Stimulated activated CD8-positive, alpha-beta memory T cell treated with anti-CD3 and anti-CD28 coated beads, Interleukin-15, amount 100 ng/mL, for 24 hours (primary cell): ENCODE measurements at places on chromosomes 11 and 22.

DNA sequence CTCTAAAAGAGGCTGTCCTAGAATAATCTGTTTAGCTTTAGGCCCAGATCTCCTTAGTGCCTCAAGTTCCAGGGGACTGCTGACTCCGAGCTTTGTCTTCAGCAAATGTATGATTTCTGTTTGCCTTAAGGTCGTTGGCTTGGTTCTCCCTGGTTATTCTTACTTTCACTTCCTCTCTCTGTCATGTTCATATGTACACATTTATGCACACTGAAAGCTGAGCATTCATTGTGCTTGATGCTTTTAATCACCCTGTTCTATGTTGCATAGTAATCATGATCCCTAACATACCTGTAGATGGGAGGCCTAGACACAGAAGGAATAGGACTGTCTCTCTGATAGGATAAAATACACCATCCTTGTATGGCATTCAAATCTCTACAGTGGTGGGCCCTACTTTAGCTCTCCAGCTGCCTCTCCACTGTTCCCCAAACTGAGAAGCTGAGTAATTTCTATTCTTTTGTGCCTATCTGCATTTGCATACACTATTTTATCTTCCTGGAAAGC is 7.2 kb downstream of the PPFIBP2 start:
- DNase-seq, result no peak

DNA sequence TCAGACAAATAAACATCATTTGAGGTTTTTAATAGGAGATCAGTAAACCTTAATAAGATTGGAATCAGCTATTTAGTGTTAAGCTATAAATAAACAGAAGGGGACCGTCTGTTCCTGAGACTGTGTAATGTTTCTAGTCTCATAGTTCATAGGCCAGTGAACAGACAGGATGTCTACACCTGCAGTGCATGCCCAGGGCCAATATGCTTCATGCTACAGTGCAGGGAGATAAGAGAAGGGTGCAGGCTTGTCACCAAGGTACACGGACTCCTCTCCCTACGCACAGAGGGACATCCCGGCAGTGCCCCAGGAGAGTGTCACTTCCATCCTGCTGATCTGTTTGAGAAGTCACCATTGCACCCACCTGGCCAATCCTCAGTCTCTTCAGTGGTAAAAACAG is 148.6 kb downstream of the OPCML start:
- DNase-seq, result no peak

GRCh38 chr11:4643076-4643475 is 706 bp upstream of the OR51E1 start:
- DNase-seq, result no peak

- no peak for DNase-seq
These were observed 35.3 kb downstream of the ZNRF3 start for GRCh38 chr22:28918550-28919271.

- no peak for DNase-seq
These were observed 2.5 kb upstream of the CAPRIN1 start for GRCh38 chr11:34049028-34049427.

DNA sequence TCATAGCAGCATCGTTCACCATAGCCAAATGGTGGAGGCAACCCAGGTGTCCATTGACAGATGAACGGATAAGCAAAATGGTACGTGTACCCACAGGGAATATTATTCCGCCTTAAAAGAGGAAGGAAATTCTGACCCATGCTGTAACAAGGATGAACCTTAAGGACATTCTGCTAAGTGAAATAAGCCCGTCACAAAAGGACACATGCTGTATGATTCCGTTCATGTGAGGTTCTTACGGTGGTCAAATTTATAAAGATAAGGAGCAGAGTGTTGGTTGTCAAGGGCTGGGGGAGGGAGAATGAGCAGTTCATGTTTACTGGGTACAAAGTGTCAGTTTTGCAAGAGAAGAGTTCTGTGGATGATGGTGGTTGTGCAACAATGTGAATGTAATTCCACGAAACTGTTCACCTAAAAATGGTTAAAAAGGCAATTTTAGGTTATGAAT is 26.3 kb downstream of the APOL1 start:
- no peak for DNase-seq

- no peak for DNase-seq
These were observed 283.8 kb downstream of the BRD1 start for GRCh38 chr22:49543876-49544275.

DNA sequence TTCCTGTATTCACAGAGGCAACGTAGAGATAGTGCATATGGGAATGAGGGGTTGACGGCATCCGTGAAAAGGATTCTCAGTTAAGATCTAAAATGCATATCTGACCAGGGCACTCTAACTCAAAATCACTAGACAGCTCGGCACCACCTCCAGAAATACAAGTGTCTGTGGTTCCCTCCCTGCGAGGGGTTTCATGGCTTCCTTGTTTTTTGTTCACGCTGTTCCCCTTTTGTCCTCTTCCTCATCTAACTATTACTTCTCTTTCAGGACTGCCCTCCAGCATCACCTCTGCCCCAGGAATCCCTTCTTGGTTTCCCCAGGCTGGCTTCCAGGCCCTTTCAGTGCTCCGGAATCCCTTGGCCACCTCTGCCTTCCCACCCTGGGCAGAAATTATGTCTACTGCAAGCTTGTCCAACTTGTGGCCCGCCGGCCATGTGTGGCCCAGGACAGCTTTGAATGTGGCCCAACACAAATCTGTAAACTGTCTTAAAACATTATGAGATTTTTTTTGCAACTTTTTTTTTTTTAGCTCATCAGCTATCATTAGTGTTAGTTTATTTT is 159.9 kb downstream of the FBXO7 start:
- DNase-seq, result no peak

DNA sequence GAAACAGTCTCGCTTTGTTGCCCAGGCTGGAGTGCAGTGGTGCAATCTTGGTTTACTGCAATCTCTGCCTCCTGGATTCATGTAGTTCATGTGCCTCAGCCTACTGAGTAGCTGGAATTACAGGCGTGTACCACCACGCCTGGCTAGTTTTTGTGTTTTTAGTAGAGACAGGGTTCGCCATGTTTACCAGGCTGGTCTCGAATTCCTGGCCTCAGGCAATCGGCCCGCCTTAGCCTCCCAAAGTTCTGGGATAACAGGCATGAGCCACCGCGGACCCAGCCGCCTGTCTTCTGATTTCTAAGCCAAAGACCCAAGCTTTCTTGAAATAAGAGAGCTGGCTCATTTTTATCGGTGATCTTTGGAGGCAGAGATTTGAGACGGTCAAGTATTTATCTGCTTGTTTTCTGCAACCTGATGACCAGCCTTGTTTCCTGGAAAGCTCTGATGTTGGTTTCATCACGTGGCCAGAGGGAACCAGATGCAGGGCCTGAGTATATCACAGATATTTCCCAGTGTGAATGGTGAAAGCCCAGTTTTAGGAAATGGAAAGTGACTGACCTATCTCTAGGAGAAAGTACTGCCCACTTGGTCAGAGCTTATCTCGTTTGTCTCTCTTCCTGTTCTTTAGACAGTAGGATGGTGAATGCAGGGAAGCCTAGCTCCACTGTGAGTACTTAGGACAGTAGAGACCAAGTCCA is 5.7 kb upstream of the SIDT2 start:
- DNase-seq, result no peak

DNA sequence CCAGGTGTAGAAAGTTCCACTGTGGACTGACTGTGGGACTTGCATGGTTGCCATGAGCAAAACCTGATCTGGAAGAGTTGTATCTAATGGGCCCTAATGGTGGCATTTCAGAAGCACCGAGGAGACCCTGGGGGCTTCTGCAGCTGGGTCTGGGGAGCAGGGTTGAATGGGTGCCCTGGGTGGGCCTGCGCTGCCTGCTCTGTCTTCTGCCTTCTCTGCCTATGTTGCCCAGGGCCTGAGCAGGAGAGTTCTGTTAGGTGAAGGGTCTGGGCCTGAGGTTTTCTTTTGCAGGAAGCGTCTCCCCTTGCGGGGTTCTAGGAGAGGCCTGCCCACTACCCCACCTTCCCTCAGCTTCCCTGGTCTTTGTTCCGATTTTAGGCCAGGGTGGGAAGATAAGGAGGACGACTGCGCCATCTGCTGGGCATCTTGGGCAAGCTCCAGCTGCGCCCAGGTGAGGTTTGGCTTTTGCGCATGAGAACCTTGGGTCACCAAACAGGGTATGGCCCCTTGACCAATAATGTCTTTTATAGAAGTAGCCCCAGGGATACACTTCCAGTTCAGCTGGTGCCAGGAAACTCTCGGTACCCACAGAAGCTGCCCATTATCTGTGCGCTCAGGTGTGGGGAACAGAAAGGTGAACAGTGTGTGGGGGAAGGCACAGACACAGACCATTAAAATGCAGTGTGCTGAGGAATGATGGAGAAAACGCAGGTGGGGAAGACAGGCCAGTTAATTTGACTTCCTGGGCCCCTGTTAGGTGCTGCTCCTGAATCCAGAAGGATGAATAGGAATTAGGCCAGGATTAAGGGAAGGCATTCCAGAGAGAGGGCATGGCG is 23.2 kb downstream of the COMMD9 start:
- DNase-seq, result peak; percentile 40

DNA sequence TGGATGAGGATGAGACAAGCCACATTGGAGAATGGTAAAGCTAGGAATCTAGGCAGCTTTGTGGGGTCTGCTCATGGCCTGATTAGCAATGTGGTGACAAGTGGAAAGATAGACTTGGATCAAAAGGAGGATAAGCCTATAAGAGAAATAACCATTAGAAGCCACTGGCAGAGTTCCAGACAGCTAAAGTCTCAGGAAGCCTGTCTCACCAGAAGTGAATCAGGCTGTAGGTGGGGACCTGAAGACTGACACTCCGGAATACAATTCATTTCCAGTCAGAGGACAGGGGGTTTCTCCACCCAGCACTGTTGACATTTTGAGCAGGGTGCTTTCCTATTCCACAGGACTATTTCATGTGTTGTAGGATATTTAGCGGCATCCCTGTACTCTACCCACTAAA is 129.7 kb downstream of the ARHGAP42 start:
- DNase-seq, result no peak

GRCh38 chr11:132784441-132784840 is 747.9 kb downstream of the OPCML start:
- DNase-seq, result no peak

DNA sequence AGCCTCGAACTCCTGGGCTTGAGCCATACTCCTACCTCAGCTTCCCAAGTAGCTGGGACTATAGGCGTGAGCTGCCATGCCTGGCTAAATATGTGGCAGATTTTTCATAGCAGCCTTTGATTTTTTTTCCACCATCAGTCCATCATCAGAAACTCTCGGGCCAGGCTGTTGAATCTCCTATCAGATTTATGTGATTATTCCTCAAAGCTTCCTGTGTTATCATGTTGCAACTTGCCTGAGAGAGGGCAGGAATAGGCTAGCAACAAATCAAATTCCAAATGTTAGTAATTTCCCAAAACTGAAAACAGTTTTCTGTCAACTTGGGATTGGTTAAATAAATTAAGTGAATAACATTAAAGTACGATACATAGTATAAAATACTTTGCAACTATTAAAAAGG is 3.4 kb downstream of the LRRC51 start:
- DNase-seq, result no peak

- DNase-seq, result no peak
These were observed 9.1 kb downstream of the LRP5 start for GRCh38 chr11:68321293-68322051.

GRCh38 chr11:33904102-33904501 is 12.2 kb upstream of the LMO2 start:
- DNase-seq, result no peak
